ENCODE measurements at places on chromosomes 12 and 14.

- DNase-seq, result no peak
Observed at GRCh38 chr12:40078266-40078665, 27.6 kb downstream of the SLC2A13 start.

GRCh38 chr12:112937741-112938719 lies at the start of gene OAS3:
OAS3 (plus strand) TSS chr12:112938474; CDS start chr12:112938531, 57 bp downstream.
- peak; percentile 85 for DNase-seq

GRCh38 chr12:56020423-56021184 lies at the start of gene IKZF4:
IKZF4 (plus strand) TSS chr12:56021043; CDS start chr12:56021494, 451 bp downstream.
- peak; percentile 55 for DNase-seq

DNA sequence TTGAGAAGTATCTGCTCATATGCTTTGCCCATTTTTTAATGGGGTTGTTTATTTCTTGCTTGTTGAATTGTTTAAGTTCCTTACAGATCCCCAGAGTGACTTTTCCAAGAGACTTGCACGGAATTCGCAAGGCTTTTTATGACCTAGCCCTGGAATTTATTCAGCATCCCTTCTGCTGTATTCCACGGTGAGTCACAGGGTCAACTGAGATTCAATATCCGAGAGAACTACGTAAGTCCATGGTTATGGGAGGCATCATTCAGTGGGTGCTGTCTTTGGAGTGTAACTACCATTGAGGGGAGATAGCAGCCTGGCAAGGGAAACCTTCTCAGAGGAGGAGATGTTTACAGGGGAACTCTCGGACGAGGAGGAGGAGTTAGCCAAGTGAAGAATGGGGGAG lies 20.9 kb upstream of the GPRC5A start:
- DNase-seq, result no peak

DNA sequence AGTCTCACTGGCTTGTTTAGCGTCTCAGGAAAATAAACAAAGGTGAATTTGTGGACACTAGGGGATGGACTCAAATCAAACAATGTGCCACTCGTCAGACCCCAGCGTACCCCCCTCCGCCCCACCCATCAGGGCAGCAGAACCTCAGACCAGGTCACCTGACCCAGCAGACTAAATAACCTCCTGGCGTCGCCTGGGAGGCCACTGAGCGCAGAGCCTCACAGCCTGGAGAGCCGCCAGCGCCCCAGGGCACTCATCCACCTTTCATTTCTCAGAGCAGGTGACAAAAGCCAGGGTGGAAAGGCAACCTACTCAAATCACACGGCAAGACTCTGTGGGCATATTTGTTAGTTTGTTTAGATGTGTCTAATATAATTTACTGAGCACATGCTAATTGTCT lies 100.9 kb downstream of the DICER1 start:
- DNase-seq, result no peak

DNA sequence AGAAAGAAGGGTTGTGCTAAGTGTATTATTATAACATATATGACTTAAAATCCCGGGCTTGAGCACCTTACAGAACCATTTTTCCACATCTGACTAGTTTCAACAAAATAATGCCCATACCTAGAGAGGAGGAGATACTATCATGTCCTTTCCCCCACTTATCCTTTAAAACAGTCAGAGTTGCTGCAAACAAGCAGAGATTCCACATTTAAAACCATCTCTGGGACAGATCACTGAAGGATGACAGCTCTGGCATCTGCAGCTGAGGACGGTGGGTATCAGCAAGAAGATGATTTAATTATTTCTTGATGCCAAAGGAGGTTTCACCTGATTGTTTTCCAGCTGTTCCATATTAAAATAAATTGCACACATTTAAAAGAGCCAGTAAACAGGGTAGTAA lies 328.0 kb upstream of the TMTC1 start:
- no peak for DNase-seq

GRCh38 chr14:93957333-93957710 lies 19.0 kb downstream of the ASB2 start:
- no peak for DNase-seq

DNA sequence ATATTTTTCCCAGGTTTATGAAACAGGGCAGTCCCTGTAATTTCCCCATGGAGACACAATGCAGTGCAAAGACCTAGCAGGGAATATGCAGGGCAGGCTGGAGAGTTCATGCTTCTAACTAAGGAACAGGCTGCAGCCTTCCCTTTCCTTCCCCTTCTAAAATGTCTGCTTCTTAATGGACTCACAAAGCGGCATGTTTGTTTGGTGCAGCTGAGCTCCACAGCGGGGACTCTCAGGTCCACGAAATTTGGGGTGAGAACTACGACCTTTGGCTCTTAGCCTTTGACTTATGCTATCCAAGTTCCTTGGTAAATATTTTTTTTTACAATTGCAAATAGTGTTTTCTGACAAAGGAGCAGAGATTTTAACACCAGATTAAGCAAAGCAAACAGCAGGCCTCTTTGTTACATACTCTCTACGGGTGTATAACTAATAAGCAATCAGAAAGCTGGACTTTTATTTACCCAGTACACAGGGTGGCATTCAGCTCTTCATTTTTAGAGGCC lies 323.6 kb downstream of the ZFP36L1 start:
- DNase-seq, result no peak

- no peak for DNase-seq
Observed at GRCh38 chr12:113075137-113075683, 18.7 kb downstream of the DTX1 start.

GRCh38 chr14:100062590-100062989 lies 2.6 kb upstream of the EVL start:
- DNase-seq, result peak; percentile 64

Data from activated naive CD4-positive, alpha-beta T cell treated with anti-CD3 and anti-CD28 coated beads, Interleukin-2, amount 10 ng/mL, durations not matched to agents 7 days and 5 days (primary cell).